ENCODE measurements at places on chromosomes 16 and 17.

GRCh38 chr16:49849037-49849753 is 6.7 kb downstream of the ZNF423 start:
- no peak for DNase-seq

DNA sequence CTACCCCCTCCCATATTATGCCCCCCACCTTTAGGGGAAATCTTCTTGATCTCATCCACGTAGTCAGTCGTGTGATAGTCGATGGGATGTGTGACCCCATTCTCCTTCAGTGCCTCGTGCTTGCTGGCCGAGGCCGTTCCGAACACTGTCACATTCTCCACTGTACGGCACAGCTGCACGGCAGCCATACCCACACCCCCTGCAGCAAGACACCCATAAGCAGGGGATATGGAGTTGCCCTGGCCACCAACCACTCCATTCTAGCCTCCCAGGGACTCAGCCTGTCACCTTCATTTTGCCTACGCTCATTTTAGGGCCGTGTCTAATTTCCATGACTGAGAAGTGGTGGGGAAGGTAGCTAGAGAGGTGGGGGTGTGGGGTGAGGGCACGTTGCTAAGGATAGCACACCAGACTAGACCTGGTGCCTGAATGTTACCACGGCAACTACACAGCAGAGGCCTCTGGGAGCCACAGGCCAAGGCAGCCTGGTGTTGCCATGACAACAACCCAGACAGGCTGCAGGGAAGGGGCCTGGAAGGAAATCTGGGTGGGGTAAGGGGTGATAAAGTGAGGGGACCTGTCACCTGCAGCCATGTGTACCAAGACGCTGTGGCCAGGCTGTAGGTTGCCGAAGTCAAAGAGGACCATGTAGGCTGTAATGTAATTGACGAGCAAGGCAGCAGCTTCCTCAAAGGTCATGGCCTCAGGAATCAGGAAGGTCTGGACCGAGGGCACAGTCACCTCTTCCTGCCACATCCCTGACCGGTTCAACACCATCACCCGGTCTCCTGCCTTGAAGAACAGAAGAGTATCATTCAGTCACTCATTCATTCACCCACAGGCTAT is 4.0 kb downstream of the VAT1 start:
- DNase-seq, result no peak

DNA sequence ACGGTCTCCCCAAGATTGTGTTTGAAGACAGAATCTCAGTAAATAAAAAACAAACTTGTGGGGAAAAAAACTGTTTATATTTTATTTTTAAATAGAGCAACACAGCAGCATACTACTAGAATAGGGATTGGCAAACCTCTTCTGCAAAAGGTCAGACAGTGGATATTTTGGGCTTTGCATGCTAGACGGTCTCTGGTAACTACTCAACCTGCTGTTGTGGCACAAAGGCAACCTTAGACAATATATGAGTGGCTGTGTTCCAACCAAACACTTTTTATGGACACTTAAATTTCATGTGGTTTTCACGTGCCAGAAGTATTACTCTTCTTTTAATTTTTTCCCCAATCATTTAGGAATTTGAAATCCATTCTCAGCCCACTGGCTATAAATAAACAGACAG is 55.0 kb downstream of the IRX5 start:
- no peak for DNase-seq

DNA sequence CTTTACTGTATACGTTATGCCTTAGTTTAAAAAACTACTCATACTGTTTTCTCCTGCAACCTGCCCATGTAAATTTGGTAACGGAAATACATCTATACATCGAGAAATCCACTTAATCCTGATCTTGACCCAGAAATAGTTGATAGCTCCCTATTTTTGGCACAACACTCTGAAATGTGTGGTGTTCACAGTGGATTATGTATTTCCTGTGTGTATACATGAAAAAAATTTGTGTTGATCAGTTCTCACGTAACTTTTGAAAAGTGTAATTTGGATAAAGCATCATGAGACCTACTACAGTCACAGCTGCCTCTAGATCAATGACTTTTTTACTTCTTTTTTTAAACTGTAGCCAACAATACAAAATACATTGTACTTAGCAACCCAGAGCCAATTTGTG is 90.7 kb downstream of the VMP1 start:
- no peak for DNase-seq

DNA sequence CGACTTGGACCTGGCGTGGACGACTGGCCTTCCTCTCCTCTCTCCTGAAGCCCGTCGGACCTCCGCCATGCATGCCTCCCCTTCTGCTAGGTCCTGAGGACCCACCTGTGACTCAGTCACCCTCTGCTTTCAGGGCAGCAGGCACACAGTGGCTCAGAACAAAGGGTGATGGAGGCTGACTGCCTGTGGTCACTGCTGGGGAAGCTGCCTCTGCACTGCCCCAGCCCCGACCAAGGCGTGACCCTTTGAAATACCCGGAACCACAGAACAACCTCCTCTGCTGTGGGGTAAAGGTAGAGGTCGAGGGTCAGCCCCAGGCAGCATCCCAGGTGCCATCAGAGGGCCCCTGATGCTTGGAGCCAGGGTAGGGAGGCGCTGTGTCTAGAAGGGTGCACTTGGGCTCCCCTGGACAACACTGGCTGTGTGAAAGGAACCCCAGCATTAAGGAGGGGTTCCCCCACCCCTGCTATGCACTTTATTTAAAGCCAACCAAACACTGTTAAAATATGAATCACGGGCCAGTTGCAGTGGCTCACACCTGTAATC is 12.5 kb upstream of the SLC4A1 start:
- no peak for DNase-seq

GRCh38 chr17:39605492-39606433 is 2.0 kb downstream of the NEUROD2 start:
- no peak for DNase-seq

DNA sequence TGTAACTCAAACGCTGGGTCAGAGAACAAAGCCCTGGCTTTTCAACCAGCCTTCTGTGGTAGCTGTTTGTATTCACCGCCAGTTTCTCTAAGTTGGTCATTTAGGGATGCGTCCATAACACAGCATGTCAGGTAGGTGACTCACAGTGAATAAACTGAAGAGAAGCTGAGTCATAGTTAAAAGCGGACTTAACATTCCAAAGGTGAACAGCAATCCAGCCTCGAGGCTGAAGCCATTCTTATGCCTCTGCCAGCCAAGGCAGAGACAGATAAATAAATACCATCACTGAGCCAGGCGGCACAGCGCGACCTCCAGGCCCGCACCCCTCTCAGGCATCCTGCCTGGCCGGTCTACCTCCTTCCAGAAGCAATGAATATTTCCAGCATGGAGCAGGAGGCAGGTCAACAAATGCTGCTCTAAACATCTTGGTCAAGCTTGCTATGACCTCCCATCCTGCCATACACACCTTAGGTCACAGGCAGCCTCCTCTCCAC is 12.4 kb upstream of the CACNG4 start:
- no peak for DNase-seq
